Skin of body (tissue), 3 donors: ENCODE measurements at places on chromosomes 6 and 20. TPM values are rescaled to one million over a fixed set of nuclear protein-coding genes. Genes with fewer than 3 reads are reported as not detected.

FUCA2 gene
- 13.6 TPM for total RNA-seq

- DNase-seq, result no peak
These were observed 696.7 kb downstream of the PTPRT start for GRCh38 chr20:42493001-42493400.

DNA sequence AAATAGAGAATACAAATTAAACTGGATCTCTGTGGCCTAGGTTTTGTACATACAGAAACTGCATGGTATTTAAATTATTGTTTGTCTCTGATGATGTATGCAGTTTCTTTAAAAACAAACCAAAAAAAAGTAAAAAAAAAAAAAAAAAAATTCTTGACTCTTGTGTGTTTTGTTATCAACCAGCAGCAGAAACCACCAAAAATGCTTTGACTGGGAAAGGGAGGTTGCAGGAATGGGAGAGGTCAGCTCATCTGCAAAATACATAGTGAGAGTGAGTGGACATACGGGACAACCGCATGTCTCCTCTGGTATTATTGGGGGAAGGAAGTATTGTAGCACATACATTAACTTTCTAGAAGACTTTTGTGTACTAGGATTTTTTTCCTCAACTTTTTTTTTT lies 38.0 kb downstream of the TBC1D7 start:
- no peak for DNase-seq

GRCh38 chr6:120938164-120938875 lies 396.0 kb downstream of the TBC1D32 start:
- no peak for DNase-seq

DNA sequence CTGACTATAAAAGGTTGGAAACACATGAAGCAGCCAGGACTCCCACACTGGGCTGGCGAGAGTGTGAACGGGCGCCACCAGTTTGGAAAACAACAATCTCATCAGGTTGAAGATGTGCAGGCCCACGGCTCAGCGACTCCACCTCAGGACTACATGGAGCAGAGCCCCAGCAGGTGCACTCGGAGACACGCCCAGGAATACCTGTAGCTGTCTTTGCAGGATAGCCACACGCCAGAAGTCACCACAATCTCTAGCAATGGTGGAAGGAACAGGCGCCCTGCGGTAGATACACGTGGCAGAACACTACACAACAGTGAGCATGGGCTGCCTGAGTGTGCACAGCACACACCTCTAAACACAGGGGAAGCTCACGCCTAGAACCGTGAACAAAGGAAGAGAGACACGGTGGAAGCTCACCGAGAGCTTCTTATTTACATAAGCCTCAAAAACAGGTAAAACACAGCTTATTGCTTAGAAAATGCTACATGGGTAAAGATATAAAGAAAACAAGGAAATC lies 28.7 kb upstream of the RPS6KA2 start:
- DNase-seq, result no peak

HMGN3 gene
- total RNA-seq, result 80.5 TPM

GRCh38 chr6:88683734-88684133 lies 279.7 kb downstream of the RNGTT start:
- no peak for DNase-seq

CPNE5 gene
- 4.0 TPM for total RNA-seq

SLC2A10 gene
- 16.0 TPM for total RNA-seq
